ENCODE measurements at places on chromosomes 1 and 21.

GRCh38 chr1:15188678-15189077 lies 35.1 kb downstream of the TMEM51 start:
- DNase-seq = no peak

DNA sequence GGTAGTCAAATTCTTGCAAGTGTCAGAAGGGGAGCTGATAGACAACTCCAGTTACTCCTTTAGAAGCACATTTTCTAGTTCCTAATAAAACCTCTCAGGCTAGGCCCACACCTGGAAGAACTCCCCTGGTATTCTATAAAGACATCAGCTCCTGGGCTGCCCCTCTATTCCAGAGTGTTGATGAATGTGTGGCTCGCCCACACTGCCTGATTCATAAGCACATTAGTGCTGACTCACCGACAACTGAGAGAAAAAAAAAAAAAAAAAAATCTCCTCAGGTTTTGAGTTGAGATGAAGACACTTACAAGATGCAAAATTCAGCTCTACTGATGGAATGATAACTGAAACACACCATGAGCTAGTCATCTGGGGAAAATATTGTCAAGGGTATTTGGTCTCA lies 188.1 kb downstream of the TNR start:
- no peak for DNase-seq

GRCh38 chr1:37034121-37035013 lies at the start of gene GRIK3:
Gene GRIK3, minus strand, starts transcription at chr1:37034515. Its CDS starts 407 bp downstream, at chr1:37034108.
- no peak for DNase-seq

DNA sequence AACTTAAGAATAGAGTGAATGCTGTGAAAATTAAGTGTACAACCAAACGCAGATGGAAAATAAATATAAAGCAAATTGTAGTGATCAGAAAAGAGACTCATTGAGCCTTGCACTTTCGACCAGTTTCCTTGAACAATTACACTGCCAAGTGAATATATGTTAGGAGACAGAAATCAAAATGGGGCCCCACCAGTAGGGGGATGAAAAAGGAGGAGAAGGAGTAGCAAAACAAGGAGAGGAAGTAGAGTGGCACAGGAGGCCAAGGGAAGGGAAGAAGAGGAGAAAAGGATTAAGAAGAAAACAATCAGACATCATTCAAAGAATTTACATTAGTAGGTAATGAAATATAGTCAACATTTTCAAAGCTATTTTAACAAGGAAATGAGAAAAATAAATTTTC lies 1770.6 kb downstream of the PLA2G4A start:
- no peak for DNase-seq

GRCh38 chr1:53579221-53580008 lies 120.2 kb downstream of the DMRTB1 start:
- no peak for DNase-seq

- DNase-seq = no peak
Observed at GRCh38 chr21:36710729-36711048, 11.8 kb downstream of the SIM2 start.

- peak; percentile 31 for DNase-seq
Observed at GRCh38 chr1:23444104-23444533, 19.6 kb upstream of the TCEA3 start.

GRCh38 chr1:62722796-62723195 lies 34.6 kb upstream of the DOCK7 start:
- DNase-seq = no peak

GRCh38 chr21:35829067-35829466 lies 231.3 kb downstream of the SETD4 start:
- no peak for DNase-seq

- peak; percentile 81 for DNase-seq
Observed at GRCh38 chr1:109687641-109688499, at the start of gene GSTM1. Gene GSTM1, plus strand, starts transcription at chr1:109687817. Its CDS starts 57 bp downstream, at chr1:109687874.

GRCh38 chr1:920010-920409 lies 3.7 kb upstream of the SAMD11 start:
- no peak for DNase-seq

GRCh38 chr1:165894591-165894990 lies 67.2 kb downstream of the UCK2 start:
- DNase-seq = peak; percentile 57

GRCh38 chr1:181918880-181919525 lies 142.5 kb downstream of the ZNF648 start:
- DNase-seq = no peak

DNA sequence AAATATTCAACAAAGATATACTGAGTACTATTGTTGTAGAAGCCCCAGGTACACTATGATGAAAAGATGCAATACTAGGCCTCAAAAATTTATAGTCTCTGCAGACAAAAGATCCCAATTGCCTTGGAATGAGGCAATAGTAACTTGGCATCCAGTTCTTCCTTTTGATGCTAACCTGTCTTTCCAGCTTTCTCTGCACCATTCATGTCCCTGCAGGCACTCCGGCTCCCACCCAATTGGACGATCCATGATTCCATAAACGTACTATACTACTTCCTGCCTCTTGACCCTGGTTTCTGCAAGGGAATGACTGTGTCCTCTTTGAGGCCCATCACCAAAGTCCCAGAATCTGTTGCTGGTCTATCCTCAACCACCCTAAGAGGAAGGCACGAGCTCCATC lies 8.0 kb upstream of the TAGLN2 start:
- no peak for DNase-seq

- DNase-seq = no peak
Observed at GRCh38 chr1:2290171-2290578, 62.1 kb downstream of the SKI start.

- no peak for DNase-seq
Observed at GRCh38 chr1:41658431-41659158, 174.1 kb upstream of the EDN2 start.

GRCh38 chr1:204520834-204521709 lies 4.9 kb downstream of the MDM4 start:
- DNase-seq = peak; percentile 35

DNA sequence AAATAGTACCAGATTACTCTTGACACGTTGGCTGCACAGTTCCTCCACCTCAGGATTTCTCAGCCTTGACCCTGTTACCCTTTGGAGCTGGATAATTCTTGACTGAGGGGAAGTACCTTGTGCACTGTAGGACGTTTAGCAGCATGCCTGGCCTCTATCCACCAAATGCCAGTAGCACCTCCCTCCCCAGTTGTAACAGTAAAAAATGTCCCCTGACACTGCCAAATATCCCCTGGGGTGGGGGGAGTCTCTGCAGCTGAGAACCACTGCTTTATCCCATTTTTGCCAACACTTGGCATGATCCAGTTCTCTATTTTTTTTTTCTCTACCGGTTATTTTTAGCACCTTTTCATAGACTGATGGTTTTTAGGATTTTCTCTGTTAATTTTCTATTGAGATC lies 34.0 kb downstream of the C1orf198 start:
- DNase-seq = no peak

GRCh38 chr1:1358433-1359271 lies at the start of gene MXRA8:
Gene MXRA8, minus strand, starts transcription at chr1:1358555. Its CDS starts 51 bp downstream, at chr1:1358504.
- peak; percentile 94 for DNase-seq

GRCh38 chr1:161261261-161262235 lies 3.0 kb downstream of the PCP4L1 start:
- DNase-seq = no peak

- DNase-seq = no peak
Observed at GRCh38 chr1:245687636-245688535, 533.1 kb downstream of the KIF26B start.

DNA sequence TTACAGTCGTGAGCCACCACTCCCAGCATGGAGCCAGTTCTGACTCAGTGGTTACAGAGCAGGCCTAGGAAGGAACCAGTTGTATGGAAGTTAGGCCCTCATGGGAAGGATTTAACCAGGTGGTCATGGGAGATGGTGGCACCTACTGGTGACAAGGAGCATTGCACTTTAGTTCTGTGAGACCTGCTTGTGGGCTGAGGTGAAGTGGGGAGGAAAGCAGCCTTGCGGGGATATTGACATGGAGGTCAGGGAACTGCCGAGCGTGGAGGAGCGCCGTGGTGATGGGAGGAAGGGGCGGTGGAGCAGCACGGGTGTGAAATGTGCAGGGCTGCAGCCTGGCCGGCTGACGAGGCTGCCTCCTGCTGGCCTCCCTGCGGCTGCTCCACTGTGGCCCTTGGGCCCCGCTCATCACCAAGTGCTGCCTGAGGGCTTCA lies 100.4 kb downstream of the GALNT2 start:
- peak; percentile 52 for DNase-seq

- peak; percentile 71 for DNase-seq
Observed at GRCh38 chr21:40575976-40576375, 271.0 kb downstream of the DSCAM start.

- DNase-seq = no peak
Observed at GRCh38 chr1:35886577-35887431, 3.8 kb downstream of the AGO1 start.

GRCh38 chr1:6244401-6245049 lies 546 bp downstream of the HES3 start:
- DNase-seq = no peak

- no peak for DNase-seq
Observed at GRCh38 chr21:34615487-34615814, 538 bp upstream of the RCAN1 start.

DNA sequence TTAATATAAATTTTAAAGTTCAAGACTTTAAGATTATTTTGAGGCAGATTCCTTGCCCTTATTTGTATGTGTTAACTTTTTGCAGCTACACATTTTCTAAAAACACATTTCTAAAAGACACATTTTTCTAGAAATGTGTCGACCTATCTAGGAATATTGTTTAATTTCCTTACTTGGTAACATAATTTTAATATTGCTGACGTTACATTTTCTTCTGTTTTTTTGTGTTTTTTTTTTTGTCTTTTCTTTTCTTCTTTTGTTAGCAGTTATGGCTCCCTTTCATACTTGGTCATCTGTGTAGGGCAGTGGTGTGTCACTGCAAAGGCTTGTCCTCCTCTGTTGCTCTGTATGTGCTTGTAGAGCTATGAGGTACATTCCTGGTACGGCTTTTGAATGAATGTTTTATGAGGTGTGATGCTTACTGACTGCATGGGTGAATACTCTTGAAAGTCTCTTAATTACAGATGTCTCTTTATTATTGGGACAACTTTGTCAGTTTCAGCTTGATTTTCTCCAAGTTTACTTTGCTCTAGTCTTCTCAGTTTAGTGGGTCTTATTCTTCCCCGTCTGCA lies 30.1 kb downstream of the LRRC8D start:
- no peak for DNase-seq

DNA sequence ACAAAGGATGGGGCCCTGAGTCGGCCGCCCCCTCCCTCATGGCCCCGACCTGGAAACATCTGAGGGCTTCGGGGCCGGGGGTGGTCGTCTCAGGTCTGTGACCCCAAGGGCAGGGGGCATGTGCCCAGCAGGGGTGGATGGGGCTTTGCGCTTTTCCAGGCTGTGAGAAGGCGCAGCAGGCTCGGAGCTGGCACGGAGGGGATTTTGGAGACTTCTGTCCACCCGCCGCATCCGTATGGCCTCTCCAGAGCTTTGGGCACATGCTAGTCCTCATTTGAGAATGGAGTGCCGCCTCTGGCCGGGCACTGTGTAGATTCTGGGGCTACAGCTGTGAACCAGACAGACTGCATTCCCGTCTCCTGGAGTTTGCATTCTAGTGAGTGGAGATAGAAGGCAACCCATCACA lies 66.1 kb upstream of the WNT4 start:
- DNase-seq = no peak

DNA sequence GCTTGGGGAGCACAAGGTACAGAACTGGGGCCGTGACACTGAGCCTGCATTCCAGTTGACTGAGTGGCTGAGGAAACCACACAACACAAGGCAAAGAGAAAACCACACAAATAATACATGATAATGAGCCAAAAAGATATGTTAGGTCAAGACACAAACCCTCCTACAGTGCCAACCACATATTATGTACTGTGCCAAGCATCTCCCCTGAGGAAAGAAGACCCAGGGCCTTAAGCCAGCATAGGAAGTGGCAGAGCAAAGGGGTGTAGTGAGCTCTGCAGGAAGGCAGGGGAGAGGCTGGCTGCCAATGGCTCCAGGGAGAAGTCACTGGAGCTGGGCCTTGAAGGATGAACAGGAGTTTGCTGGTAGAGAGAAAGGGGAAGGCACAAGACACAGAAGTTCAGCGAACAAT lies 28.2 kb downstream of the CTNNBIP1 start:
- DNase-seq = peak; percentile 69

DNA sequence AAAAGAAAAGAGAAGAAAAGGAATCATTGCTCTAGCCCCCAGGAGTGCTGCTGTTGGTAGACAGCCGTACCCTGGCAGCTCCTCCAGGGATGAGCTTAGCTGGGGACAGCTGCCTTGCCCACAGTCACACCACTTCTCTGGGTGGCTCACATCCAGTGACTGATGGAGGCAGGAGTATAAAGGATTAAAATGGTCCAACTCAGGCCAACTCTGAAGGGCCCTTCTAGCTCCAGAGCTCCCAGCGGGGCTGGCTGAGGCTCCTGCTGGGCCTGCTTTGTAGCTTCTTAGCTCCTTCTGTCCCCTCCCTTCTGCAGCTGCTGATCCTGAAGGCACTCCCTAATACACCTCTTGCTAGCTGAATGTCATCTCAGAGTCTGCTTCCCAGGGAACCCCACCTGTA lies 4.4 kb downstream of the CITED4 start:
- DNase-seq = no peak
